T-helper 9 cell (primary cell): ENCODE measurements at places on chromosomes 2 and 18.
A peak's percentile ranks its signal among the peaks of the same experiment; 100 is the strongest.

DNA sequence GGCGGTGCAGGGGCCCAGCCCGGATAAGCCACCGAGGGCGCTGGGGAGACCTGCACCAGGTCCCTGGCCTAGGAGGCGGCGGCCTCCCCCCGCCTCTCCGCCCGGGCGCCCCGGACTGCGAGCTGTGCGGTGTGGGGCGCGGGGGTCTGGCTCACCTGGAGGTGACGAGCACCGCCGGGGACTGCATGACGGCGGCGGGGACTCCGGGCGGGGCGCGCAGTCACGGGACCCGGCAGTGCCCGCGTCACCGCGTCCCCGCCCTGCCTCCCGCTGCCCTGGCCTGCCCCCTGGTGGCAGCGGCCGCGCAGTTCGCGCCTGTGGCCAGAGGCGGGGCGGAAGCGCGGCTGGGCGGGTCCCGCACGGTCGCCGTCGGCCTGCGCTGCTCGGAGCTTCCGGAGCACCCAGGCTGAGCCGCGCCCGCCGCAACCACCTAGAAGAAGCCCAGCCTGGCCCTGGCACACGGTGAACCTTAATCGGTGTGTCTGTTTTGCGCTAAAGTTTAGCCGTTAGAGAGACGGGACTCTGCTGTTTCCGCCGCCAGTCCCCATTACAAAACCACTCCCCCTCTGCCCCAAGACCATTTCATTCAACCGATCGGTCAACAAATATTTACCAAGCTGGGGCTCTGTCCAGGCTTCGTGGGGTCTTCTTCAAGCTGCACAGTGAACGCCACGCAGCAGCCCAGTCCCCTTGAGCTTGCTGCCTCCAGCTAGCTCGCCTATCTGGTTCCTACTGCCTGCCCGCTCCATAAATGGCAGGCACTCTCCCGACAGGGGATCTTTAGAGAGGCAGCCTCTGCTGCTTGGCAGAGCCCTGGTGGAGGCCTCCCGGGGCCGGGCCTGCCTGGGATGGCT, at the start of gene HS1BP3:
HS1BP3 (minus strand) TSS at position 222 of the 854 bp plus-strand sequence; CDS start at position 187, 35 bp downstream.
- peak; percentile 86 for DNase-seq

- no peak for DNase-seq
These were observed 62.6 kb upstream of the STK17B start for GRCh38 chr2:196233805-196234475.

DNA sequence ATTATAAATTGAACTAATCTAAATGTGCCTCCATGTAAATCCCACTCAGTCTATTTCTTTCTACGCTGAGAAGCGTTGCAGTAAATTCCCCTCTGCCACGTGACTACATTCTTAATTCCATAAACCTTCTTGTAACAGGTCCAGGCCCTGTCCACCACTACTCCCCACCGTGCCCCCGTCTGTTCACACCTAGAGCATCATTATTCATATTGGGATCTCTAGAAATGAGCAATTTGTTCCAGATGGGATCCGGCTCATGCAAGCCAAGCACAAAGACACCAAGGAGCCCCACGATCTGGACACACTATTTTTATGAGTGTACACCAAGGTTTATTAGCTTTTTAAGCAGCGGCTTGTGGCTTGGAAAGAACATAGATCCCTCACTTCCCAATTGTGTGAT, 38.2 kb downstream of the BOLA3 start:
- DNase-seq, result no peak

GRCh38 chr2:191486584-191487320, 191.2 kb upstream of the NABP1 start:
- no peak for DNase-seq

DNA sequence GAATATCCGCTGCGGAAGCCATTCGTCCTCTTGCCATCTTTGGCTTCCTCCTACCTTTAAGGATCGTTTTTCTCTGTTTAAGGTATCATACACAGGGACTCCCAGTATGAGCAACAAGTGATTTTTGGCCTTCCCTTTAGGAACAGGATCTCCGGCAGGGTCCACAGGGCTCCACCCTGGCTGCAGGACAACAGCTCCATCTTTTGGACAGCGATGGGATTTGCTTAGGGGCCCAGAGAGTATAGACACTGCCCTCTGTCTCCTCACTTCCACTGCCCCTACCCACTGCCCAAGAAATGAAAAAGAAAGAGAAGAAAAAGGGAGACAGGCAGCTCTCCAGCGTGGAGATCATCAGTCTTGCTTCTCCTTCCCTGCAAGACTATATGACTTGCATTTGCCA, 224.5 kb downstream of the UXS1 start:
- no peak for DNase-seq

DNA sequence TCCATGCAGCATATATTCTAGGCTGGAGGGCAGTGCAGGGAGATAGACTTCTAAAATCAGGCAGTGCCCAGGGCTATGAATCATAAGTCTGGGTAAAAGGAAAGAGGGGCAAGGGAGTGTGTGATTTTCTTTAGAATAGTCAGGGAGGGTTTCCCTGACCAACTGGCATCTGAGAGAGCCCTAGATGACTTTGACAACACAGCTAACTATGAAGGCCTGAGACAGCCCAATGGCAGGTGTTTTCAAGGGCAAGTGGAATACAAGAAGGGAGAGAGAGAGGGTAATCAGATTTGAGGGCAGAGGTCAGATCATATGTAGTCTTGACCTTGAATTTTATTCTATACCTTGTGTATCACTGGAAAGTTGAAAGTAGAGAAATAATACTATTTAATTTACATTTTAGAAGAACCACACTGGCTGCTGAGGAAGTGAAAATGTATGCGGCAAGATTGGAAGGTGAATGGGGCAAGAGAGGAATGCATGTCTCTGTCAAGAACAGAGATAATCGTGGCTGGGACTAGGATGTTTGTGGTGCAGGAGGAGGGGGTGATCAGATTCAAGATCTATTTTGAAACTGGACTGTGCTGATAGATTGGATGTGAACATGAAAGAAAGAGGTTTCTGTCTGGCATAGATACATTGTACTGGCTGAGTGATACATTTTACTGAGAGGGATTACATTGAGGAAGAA, 1.9 kb upstream of the ITGB6 start:
- DNase-seq, result no peak

- no peak for DNase-seq
These were observed 20.6 kb downstream of the TRIB2 start for GRCh38 chr2:12737297-12737696.

- no peak for DNase-seq
These were observed 73.3 kb downstream of the FMNL2 start for GRCh38 chr2:152408254-152408653.

DNA sequence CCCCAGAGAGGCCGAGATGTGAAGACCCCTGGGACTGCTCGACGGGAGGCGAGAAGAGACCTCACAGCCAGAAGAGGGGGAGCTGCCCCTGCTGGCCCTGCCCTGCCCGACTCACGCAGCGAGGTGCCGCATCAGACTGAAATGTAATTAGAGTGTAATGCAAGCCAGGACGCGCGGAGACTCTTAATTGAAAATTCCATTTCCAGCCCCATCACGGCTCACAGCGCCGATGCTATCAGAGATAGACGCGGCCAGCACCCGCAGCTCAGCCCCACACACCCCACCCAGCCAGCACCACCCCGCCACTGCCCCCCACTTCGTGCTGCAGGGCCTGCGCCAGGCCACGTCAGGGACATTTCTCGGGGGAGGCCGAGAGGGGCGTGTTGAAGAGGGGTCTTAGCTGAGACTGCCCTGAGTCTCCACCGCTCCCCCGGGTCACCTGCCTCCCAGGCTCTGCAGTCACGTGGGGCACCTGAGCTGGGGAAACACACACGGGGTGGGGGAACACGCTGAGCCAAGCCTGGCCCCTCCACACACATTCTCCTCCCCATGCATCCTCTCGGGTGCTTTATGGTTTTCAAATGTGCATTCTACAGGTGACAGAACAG, 78.1 kb downstream of the TEX51 start:
- no peak for DNase-seq

GRCh38 chr2:205657579-205657978, 24.7 kb upstream of the NRP2 start:
- no peak for DNase-seq

- DNase-seq, result no peak
These were observed 299.4 kb downstream of the ZNF521 start for GRCh38 chr18:25052511-25052921.

DNA sequence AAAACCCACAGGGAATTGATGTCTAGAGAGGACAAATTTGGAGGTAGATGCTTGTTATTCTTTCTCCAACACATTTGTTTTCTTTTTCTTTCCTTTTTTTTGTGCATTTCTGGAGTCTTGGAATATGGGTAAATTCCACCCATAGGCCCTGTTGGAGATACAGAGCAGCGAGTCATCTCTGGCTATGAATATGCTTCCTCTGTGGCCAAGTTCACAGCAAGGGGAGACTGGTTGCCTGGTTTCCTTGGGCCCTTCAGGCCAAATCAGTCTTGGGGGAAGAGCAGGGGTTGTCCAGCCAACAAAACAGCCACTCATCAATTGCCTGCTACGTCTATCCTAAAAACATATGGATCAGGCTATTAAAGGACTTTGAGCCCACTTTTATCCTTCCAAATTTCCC, 27.5 kb downstream of the SP100 start:
- DNase-seq, result no peak

- no peak for DNase-seq
These were observed 192.7 kb downstream of the ANAPC1 start for GRCh38 chr2:111691164-111691875.

- no peak for DNase-seq
These were observed 127.6 kb downstream of the NCOA1 start for GRCh38 chr2:24618680-24619079.

DNA sequence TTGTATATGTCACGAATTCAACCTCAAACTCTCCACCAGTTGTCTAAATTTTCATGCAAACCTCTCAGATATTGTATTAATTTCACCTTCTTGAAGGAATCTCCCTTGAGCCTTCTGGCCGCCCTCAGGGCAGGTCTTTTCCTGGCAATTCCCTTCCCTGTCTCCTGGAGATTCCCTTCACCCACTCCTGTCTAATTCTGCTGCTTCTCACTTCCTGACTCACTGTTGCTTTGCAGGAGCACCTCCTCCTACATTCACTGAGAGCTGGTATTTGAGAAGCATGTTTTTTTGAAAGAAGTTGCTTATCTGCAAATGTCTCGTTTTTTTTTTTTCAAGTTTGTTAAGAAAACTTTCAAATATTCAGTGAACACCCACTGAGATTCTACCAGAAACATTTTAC, 79.9 kb upstream of the OTOS start:
- no peak for DNase-seq

DNA sequence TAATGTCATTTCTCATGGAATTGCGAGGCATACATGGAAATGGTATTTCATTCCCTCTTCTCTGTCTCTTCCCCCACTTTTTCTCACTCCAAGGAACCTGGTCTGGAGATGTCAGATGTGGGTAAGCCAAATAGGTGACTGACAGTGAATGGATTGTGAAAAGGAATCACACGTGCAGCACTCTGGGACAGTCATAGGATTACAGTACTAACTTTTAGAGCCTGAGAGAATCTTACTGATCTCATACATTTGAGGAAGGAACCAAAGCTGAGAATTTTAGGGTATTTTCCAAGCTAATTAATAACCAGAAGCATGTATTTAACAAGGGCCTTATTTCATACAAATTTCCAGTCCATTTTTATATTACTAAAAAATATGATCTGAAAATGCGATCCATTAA, 58.1 kb upstream of the ERBB4 start:
- no peak for DNase-seq

DNA sequence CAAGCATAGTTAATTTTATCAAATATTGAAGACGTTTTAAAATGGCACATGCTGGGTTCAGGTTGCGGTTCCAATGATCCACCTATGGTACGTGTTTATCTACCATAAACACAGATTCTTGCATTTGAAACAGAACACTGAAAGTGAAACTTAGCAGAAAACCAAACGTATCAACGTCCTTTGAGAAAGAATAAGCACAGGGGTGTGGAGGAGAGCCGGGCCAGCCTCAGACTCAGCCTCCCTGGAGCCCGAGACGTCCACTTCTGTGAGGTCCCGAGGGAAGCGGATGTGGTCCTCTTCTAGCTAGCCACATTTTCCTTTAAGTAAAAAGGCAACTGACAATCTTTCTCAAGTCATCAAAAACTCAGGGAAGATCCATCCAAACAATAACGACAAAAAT, 195.9 kb downstream of the RTP5 start:
- DNase-seq, result no peak

DNA sequence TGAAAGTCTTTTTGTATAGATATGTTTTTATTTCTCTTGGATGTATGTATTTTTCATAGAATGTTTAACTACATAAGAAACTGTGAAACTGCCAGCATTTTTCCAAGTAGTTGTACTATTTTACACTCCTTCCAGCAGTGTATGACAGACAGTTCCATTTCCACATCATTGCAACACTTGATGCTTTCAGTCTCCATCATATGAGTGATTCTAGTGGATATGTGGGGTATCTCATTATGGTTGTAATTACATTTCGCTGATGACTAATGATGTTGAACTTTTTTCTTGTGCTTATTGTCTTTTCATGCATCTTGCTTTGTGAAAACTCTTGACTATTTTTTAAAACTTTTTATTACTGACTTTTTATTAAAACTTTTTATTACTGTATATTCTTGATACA, 101.4 kb downstream of the ARHGAP28 start:
- no peak for DNase-seq

- DNase-seq, result no peak
These were observed 517.5 kb upstream of the SPHKAP start for GRCh38 chr2:228698963-228699362.

GRCh38 chr2:221911890-221912289, 339.8 kb upstream of the EPHA4 start:
- DNase-seq, result no peak

DNA sequence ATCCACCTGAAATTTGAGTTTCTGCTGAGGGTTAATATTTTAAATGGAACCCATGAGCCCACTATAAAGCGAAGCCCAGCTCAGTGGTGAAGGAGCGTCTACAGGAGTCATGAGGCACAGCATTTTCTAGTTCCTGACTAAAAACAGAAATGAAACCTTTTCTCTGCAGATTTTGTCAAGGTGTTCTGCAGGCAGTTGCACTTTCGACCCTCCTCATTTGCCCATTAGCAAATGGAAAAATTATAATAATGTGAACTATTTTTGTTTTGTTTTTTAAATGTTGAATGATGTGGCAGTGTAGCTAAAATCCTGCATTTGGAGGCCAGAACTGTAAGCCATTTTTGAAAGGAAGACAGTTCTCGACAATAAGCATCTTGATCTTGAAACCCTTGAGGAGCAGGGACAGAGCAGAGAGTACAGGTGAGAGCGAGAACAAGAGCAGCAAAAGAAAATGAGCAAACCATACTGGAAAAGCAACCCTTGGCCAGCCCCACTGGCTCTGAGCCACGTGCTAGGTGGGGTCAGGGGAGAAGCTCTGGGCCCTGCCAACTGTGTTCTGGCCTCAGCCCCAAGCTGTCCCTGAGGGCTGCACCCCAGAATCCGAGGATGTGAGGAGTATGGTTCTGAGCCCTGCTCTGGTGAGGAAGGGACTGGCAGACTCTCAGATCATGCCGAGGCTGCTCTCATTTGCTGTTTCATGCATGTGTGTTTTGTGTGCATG, 26.4 kb upstream of the COPS8 start:
- DNase-seq, result no peak
